Midbrain (tissue), 1 donor: ENCODE measurements at places on chromosomes 2 and 18.

- no peak for DNase-seq
Measured at GRCh38 chr2:147294825-147295392, 549.9 kb upstream of the ACVR2A start.

DNA sequence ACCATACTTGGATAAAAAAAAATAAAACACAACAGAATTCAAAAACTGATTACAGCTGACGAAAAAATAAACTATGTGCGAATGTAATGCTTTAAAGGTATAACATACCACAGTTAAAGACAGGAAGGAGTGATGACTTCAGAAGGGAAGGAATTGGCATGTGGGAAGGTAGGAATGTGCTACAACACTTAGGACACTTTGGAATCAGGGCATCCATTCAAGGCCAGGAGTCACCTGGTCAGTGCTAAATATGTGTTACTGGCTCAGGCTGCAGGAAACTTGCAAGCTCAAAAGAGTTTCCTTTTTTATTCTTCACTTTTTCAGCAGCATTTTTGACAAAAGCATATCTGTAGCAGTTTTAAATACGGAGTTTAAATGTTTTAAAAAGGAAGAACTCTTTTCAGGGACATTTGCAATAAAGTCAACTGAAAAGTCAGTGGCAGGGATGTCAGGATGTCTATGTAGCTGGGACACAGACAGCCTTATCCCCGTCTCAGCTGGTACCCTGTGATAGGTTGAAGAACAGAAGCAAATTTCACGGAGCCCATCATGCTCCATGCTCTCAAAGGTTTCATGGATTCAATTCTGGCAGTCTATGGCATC lies 138.0 kb upstream of the KLHL14 start:
- DNase-seq: no peak

- no peak for DNase-seq
Measured at GRCh38 chr18:36460324-36460850, 162.9 kb downstream of the FHOD3 start.

- DNase-seq: no peak
Measured at GRCh38 chr2:220451438-220451837, 824.0 kb downstream of the SLC4A3 start.

- no peak for DNase-seq
Measured at GRCh38 chr2:108906403-108907077, 82.5 kb downstream of the EDAR start.

DNA sequence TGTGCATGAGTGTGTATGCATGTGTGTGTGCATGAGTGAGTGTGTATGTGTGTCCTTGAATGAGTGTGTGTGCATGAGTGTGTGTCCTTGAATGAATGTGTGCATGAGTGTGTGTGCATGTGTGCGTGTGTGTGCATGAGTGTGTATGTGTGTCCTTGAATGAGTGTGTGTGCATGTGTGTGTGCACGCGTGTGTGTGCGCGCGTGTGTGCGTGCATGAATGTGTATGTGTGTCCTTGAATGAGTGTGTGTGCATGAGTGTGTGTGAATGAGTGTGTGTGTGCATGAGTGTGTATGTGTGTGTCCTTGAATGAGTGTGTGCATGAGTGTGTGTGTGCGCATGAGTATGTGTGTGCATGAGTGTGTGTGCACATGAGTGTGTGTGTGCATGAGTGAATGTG lies 271.9 kb downstream of the RNF144A start:
- no peak for DNase-seq

DNA sequence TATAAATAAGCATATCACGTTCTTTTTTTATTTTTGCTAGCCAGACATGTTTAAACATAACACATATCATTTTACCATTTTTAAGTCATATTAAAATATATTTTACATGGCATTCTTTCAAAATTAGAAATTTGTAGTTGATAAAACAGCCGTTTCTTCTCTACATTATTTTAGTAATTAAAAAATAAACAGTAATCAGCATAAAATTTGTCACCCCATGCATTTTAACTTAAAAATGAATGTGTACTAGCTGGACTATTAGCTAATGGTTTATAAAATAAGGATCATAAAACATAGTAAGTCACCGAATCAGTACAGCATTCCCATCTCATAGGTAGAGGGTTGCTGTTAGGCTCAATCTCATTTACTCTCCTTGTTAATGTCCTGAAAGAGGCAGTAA lies 433.8 kb downstream of the LRP1B start:
- DNase-seq: no peak

DNA sequence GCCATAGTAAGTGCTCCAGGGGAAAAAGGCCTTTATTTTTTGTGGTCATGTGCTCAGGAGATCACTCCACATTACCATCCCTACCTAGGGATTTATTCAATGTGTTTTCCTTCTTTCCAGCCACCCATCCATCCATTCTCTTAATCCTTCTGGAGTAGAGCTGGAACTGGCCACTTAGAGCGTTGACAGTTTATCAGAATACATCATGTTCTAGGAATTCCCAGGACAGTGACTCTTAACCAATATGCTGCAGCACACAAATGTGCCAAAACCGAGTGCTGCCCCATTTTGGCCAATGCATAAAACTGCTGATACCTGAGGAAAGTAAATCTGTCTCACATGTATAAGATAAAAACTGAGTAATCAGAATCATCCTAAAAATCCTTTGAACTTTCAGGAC lies 63.7 kb downstream of the FARSB start:
- DNase-seq: no peak

DNA sequence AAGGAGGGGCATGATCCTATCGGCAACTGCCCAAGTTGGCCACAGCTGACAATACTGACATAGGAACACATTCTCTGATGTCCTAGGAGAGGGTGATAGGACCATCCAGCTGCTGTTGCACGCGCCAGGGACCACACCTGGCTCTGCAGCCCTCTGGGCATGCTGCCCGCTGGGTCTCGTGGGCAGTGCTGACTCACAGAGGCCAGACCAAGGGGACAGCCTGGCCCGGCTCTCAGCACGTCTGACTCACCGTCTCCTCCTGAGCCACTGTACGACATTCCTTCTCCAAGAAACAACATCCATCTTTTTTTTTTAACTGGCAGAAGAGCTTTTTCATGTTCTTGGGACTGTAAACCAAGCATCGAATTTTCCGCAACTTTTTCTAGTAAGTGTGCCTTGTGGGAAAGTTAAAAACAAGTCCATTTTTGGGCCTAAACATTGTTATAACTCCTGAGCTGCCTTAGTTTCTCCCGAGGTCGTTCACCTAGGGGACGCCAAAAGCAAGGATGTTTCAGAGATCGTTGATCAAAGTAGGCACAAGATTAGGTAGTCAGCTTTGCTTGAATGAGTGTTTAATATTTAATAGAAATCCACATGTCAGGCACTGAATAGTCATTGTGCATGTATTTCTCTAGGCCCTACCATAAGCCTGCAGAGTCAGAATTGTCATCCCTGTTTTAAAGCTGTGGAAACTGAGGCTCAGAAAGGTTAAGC lies 100.3 kb downstream of the TTC32 start:
- no peak for DNase-seq

- no peak for DNase-seq
Measured at GRCh38 chr2:205066081-205066480, 520.8 kb downstream of the PARD3B start.

DNA sequence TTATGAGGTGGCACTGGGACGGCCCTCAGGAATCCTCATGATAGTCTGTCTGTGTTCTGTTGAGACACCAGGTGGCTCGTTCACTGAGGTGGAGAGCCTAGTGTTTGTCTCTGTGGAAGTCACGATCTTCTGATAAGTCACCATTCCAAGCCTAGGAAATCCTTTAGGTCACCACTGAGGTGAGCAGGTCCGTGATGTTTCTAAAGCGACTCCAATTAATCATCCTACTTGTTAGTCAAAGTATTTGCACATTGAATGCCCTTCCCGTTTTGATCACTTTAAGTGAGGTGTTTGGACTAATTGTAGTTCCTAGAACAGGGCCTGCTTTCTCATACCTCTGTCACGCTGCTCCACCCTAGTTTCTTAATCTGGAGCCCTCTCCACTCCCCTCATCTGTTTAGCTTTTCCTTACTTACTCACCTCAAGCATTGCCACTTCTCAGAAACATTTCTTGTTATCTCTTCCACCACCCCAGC lies 28.0 kb upstream of the DSG3 start:
- no peak for DNase-seq

GRCh38 chr2:81528852-81529480 lies 1224.4 kb upstream of the LRRTM1 start:
- DNase-seq: no peak

DNA sequence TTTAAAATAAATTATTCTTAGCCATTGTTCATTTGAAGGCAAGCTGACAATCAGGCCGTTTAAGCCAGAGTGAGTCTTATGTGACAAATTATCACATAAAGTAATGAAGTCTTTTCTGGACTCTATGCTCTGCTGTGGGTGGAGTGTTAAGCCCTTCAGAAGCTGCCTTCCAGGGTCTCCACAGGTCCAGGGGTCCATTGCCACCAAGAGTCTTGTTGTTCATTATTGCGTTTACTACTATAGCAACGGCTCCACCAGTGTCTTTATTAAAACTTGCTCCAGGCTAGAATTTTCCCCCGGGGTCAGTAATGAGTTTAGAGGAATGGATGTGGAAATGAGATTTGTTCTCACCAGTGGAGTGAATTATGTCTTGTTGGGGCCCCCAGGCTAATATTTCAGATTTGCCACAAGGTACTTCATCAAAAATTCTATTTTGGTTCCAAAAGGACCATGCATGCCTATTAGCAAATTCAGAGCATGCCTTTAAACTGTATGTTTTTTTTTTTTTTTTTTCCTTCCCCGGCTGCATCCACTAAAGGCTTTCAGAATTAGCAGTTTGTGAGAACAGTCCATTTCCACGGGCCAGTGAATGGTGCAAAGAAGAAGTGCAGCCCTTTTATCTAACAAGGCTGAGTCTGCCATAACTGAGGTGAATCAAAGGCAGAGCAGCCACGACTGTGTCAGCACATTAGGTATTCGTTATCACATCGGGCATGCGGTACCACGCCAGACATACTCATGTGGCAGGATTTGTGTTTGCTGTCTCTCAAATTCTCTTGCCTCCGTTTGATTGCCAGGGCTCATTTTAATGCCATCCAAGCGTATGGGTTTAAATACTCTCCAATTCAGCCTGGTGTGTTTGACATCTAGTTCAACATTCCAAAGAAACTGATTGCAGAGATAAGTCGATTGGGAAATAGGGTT lies 26.2 kb upstream of the LRRTM1 start:
- DNase-seq: no peak

GRCh38 chr18:36695806-36696205 lies 133.0 kb downstream of the TPGS2 start:
- no peak for DNase-seq

GRCh38 chr2:130915149-130915548 lies 78.4 kb downstream of the ARHGEF4 start:
- DNase-seq: no peak

DNA sequence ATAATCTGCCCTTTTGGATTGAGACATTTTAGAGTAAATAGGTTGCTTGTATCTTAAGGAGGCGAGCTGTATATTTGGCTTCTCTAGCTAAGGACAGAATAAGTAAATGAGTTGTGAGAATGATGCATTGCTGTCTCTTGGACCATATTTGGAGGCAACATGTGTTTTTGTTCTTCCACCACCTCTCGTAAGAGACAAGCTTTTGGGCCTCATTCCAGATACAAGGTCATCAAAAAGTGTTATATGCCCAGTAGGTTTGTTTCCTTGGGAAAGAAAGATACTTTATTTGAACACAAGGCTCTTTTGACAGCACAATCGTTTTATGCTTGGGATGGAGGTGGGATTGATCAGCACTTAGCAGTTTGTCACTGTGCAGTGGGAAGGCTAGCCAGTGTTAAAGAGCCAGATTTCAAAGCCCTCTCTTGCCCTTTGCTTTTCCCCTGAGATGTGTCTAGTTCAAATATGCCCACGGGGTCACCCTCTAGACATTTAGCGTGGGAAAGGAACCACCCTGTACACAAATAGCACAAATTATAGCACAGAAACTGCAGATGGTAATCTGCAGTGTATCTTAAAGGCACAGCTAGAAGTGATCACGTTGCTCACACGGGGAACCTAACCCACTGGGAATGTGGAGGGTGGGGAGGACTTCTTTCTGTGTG lies 131.3 kb downstream of the MAP4K4 start:
- no peak for DNase-seq

- no peak for DNase-seq
Measured at GRCh38 chr18:59564561-59564960, 132.7 kb downstream of the CCBE1 start.

DNA sequence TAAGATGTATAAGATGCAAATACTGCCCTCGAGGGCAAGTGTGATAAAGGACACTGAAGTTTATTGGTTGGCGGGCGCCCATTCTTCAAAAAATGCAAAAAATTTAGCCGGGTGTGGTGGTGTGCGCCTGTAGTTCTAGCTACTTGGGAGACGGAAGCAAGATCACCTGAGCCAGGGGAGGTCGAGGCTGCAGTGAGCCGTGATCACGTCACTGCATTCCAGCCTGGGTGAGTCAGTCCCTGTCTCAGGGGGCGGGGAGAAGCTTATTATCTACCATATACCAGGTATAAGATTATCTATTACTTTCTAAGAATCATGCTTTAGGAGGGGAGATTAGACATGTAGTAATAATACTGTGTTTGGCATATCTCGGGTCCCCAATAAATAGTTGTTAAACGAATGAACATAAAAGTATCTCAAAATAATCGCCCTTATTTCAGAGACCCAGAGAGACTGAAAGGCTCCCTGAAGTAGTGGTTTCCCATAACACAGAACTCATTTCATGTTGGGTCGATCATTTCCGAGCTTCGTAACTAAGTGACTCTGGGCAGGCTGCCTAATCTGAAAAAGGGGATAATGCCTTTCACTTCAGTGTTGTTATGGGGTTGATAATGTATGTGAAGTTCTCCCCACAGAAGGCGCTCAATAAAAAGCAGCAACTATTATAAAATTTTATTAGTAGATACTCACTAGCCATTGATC lies 1.2 kb upstream of the SELENOI start:
- no peak for DNase-seq

GRCh38 chr2:173402405-173402974 lies 47.8 kb downstream of the CDCA7 start:
- DNase-seq: peak; percentile 79

GRCh38 chr2:218708086-218708485 lies 2.5 kb upstream of the TTLL4 start:
- no peak for DNase-seq

- no peak for DNase-seq
Measured at GRCh38 chr2:24472416-24472815, 18.6 kb upstream of the NCOA1 start.

DNA sequence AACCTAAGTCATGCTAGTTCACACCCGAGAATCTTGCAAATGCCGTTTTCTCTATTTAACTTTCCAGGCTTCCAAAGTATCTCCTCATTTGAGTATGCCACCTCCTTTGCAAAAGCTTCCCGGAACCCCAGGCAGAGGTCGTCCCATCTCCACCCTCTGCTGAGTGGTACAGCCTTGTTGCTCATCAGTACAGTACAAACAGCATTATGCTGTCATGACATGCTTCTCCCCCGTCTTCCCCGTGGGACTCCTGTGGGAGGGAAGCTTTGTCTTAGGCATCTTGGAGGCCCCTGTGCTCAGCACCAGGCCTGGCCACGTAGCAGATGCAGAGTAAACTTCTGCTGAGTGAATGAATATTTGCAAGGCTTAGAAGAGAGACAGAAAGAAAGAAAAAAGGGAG lies 102.7 kb downstream of the CDCA7 start:
- DNase-seq: no peak

DNA sequence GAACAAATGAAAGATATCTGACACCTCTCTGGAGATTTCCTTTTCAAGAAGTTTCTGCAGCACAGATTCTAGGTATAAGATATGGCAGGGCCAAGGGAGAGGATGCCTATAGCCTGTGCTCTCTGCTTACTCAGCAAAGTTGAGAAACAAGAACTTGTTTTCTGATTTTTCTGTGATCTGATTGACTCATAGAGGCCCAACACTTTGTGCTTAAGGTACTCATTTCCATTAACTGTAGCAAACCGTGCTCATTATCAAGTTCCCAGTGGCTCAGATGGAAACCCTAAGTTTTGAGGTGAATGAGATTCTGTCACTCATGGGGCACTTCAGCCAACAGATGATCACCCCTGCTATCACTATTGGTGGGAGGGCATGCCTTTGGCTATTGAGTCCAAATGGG lies 124.3 kb downstream of the SP100 start:
- DNase-seq: no peak
